CD4-positive, alpha-beta memory T cell (primary cell): ENCODE measurements at places on chromosomes 3 and 15.

GRCh38 chr15:40633178-40633577 is 39.1 kb downstream of the KNL1 start:
- no peak for DNase-seq

- no peak for DNase-seq
Observed at GRCh38 chr15:38755718-38756117, 191.1 kb upstream of the RASGRP1 start.

DNA sequence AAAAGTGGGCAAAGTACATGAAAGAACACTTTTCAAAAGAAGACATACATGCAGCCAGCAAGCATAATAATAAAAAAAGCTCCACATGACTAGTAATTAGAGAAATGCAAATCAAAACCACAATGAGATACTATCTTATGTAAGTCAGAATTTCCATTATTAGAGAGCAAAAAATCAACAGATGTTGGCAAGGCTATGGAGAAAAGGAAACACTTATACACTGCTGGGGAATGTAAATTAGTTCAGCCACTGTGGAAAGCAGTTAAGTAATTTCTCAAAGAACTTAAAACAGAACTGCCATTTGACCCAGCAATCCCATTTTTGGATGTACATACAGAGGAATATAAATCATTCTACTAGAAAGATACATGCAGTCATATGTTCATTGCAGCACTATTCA is 360.7 kb downstream of the NSUN3 start:
- DNase-seq, result no peak

DNA sequence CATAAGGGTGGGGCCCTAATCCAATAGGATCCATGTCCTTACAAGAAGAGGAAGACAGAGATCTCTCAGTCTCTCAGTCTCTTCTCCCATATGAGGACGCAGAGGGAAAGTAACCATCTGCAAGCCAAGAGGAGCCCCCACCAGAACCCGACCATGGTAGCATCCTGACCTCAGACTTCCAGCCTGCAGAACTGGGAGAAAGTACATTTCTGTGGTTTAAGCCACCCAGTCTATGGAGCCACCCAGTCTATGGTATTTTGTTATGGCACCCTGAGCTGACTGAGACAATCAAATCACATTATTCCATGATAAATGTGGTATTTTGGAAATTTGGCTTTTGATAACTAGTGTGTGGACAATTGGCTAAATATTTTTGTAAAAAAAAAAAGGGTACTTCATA is 101.5 kb upstream of the TMC3 start:
- no peak for DNase-seq

- DNase-seq, result no peak
Observed at GRCh38 chr15:26178640-26179220, 315.6 kb upstream of the ATP10A start.

DNA sequence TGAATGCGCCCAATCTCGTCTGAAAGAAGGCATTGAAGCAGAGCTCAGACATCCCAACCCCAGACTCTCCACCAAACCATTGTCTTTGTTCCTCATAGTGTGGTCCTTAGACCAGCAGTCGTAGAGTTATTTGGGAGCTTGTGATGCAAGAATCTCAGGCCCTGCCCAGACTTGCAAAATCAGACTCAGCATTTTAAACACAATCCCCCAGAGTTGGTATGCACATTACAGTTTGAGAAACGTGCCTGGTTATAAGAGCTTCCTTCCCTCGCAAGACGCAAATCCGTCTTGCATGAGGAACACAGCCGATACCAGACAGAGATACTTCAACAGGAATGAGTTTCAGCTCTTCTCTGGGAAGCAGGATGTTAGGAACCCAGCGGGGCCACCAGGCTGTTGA is 38.9 kb upstream of the IREB2 start:
- DNase-seq, result no peak

GRCh38 chr3:1469248-1469647 is 376.4 kb downstream of the CNTN6 start:
- no peak for DNase-seq

DNA sequence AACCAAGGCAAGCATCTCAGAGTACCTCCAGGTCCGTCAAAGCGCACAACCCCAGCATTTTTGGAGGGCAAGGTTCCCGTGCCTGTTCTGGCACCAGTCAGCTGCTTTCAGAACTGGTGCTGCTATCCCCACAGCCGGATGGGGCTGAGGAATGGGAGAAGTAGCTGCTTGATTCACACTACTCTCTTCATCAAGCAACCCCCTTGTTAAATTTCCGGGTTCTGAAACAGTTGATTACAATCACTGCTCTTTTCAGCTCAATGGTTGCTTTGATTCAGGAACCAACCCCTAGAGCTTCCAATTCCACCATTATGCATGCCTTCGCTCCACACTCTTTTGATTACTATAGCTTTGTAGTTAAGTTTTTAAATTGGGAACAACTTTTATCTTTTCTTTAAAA is 12.3 kb upstream of the UBA7 start:
- no peak for DNase-seq

GRCh38 chr3:103511891-103512290 is 1077.1 kb downstream of the ZPLD1 start:
- DNase-seq, result no peak

DNA sequence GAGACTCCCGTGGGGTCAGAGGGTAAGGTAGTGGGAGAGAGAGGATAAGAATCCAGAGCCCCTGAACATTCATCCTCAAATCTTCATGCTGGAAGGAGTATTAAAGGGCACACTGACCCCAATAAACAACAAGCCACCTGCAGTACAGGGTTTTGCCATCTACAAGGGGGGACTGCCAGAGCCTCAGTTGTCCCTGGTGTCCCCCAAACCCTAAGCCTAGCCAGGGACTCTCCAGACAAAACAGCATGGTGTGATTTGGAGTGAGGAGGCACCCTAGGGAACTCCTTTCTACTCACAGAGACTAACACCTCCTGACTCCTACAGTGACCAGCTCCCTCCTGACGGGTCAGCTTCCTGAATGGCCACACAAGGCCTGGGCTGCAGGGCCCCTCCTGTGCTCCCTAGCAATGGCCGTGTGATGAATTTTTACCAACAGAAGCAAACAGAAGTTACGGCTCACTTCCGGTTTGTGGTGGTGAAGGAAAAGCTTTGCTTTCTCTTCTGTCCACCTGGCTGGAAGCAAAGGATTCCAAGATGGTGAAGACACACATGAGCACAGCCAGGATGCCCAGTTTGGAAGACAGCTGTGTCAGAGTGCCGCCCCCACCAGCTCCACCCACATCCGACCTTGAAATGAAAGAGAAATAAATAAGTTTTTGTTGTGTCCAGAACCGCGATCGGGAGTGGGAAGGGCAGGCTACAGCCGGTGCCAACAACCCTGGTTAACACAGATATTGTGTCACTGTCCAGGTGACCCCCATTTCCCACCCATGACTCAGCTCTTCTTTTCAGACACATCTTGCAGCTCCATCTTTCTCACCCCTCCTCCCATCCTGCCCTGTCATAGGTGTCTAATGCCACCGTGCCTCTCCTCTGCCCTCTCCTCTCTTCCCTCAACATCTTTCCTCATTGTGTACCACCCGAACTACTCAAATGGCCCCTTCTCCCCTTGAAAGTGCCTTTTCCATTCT is 69.6 kb upstream of the ATP13A3 start:
- no peak for DNase-seq

DNA sequence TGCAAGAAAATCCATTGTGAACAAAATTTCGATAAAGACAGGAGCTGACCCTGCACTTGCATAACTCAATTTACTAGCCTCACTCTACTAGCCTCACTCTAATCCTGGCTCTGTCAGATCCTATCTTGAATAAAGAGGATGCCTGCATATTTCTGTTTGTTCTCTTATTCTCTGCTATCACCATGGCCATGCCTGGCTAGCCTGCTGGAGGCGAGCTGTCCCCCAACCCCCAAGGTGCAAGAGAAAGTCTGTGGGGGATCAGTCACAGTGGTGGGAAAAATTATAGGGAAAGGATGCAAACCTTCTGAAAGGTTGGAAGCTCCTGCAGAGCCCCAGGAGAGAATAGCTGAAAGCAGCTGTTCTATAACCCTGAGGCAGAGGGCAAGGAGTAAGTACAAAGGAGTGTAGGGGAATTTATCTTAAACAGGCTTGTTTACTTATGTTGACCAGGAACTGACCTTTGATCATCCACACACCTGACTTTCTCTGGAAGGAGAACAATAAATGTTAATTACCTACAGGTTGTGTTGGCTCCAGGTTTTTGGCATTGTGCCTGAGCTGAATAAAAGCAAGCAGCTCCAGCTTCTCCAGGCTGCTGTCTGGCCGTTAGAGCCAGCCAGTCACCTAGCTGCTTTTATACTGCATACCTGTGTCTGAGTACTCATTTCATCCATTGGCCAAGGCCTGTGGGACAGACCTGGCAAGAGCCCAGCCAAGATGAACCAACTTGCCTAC is 137.7 kb upstream of the RASGRP1 start:
- DNase-seq, result no peak

- peak; percentile 55 for DNase-seq
Observed at GRCh38 chr3:114223143-114223542, 14.2 kb downstream of the ZNF80 start.

DNA sequence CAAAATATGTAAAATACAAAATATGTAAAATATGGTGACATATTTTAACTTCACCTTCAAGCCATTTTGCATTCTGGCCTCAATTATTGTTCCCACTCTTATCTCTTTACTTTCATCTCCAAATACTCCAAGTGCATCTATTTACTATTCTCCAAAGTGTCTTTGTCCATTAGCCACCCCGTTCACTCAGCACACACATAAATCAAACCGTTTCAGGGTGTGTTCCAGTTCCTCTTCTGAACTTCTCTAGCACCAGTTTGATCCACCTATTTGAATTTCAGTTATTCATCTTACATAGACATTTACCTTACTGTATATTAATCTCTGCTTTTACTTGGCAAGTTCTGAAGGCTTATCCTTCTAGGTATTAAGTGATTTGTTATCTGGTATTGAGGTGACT is 45.1 kb downstream of the SGO1 start:
- no peak for DNase-seq

GRCh38 chr15:71752604-71753289 is 57.6 kb upstream of the NR2E3 start:
- no peak for DNase-seq

GRCh38 chr15:39998511-39999077 is 40.4 kb downstream of the SRP14 start:
- DNase-seq, result no peak

DNA sequence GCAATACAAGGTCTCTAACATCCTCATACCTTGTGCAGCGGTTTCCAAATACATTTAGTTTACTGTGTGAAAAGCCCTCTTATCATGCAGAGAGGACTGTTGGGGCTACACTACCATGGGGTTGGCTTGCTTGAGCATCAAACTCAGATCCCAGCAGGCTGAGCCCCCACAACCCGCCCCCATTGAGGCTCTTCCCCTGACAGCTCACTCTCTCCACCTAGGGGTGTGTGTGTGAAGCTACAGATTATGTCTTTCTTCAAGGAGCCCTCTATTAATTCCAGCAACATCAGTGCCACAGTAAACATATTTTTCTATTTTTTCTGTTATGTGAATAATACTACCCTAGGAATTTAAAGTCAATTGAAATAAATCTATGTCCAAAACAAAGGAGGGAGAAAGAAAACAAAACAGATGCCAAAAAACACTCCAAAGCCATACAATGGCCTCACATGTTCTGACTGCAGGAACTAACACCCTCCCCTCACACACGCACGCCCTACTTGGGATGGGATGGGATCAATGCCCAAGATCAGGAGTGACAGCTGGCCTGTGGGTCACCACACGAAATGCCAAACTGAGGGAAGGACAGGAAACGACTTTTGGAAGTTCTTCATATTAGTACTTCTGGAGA is 14.7 kb downstream of the TM4SF4 start:
- no peak for DNase-seq

DNA sequence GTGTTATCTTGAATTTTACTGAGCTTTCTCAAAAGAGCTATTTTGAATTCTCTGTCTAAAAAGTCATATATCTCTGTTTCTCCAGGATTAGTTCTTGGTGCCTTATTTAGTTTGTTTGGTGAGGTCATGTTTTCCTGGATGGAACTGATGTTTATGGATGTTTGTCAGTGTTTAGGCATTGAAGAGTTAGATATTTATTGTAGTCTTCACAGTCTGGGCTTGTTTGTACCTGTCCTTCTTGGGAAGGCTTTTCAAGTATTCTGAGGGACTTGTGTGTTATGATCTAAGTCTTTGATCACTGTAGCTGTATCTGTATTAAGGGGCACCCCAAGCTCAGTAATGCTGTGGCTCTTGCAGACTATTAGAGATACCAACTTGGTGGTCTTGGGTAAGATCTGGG is 10.6 kb upstream of the RAD51 start:
- DNase-seq, result no peak

GRCh38 chr3:38583688-38584087 is 65.8 kb downstream of the SCN5A start:
- no peak for DNase-seq

GRCh38 chr3:190671658-190672057 is 157.8 kb downstream of the IL1RAP start:
- DNase-seq, result no peak

GRCh38 chr3:19881036-19881435 is 53.0 kb downstream of the EFHB start:
- DNase-seq, result no peak

DNA sequence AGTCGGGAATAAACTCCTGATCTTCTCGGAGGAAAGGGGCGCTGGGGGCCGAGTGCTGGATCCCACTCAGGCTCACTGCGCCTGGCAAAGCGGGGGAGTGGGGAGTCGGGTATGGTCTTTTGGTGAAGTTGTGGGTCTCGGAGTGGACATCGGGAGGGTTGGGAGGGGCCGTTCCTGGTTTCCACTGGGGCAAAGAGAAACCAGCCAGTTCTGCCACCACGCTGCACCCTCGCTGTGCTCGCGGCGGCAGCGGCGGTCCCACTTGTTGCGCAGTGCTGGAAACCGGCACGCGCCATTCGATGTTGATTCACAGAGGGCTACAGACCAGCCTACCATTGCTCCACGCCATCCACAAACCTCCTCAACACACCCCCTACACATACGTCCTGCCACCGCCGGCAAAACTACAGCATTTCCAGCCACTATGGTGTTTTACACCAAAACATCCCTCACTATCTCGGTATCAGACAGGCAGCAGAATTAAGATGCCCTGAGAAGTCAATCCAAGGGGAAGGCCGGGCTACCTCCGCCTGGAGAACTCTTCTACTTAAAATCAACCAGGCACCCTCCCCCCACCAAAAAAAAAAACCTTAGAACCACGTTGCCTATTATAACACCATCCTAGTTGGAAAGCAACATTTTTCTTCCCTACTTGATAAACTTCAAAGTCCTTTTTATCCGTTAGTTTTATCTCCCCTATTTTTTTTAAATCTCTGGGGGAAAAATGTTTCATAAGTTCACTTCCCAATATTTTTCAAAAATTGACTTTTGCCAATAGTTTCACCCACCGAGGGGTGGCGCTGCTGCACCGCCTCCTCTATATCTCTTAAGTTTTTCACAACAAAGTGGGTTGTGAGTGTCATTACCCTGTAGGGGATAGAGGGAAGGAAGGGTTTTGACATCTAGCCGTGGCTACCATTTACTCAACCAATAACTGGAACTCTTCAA is 3.6 kb downstream of the BCL6 start:
- peak; percentile 70 for DNase-seq
